Activated B cell treated with CpG ODN at 0.5 μM for 24 hours (primary cell): ENCODE measurements at places on chromosomes 2 and 18. TPM values are rescaled to one million over a fixed set of nuclear protein-coding genes. Genes with fewer than 3 reads are reported as not detected.

The SFXN5 gene
- 10.2 and 13.9 TPM in 2 replicates for total RNA-seq

The HOXD3 gene
- not detected in 2 replicates for total RNA-seq

- H3K4me1 ChIP-seq: no peaks in the 10 kb centered on the region
- no peak overlapping the region for H3K4me3 ChIP-seq
- peaks cover 5% of the 10 kb centered on the region for H3K27me3 ChIP-seq
These were observed 236.8 kb upstream of the TNP1 start for GRCh38 chr2:217096474-217097225.

DNA sequence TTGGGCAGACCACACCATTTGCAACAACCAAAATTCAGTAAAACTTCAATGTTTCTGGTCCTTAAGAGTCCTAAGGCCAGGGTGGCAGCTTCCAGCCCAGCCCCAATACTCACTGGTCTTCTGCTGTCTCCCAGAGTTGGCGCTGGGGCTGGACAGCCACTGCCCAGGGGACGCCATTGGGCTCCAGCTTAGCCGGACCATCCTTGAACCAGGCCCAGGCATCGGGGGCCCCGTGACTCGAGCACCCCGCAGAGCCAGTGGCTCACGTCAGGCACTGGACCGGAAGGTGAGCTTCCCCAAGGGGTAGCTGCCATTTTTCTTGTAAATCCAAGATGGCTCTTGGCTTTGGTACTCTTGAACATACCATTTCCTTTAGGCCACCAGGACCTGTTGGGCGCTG lies 21.8 kb downstream of the SNED1 start:
- H3K36me3 ChIP-seq: no peaks in the 10 kb centered on the region
- DNase-seq: no peak
- H3K4me3 ChIP-seq: no peak overlapping the region
- H3K27me3 ChIP-seq: no peaks in the 10 kb centered on the region

GRCh38 chr2:14401873-14402272 lies 230.6 kb upstream of the LRATD1 start:
- no peak overlapping the region for H3K4me3 ChIP-seq
- H3K27me3 ChIP-seq: no peaks in the 10 kb centered on the region
- DNase-seq: no peak
- no peaks in the 10 kb centered on the region for H3K4me1 ChIP-seq
